ENCODE measurements at places on chromosomes 13 and 19. TPM values are rescaled to one million over a fixed set of nuclear protein-coding genes. Genes with fewer than 3 reads are reported as not detected.

DNA sequence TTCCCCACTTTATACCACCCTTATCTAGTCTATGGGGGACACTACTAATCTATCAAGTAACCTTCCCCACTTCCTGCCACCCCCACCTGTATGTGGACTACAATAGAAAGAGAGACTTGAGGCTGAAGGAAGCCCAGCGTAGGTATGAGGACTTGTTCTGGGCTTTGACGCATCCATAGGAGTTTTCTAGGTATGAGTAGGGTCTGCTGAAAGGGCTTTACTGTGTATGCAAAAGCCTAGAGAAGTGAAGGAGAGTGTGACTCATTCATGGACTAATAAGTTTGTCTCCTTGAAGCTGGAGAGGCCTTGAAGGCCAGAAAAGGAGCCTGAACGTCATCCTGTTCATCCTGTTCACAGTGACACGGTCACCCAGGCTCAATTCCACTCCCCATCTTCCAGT lies 21.8 kb downstream of the TINCR start:
- DNase-seq = no peak

Gene FBXO27
- total RNA-seq = 0.18 TPM

Gene ZNF221
- 0.63 TPM for total RNA-seq

- no peak for DNase-seq
Observed at GRCh38 chr13:93603043-93603442, 376.4 kb downstream of the GPC6 start.

GRCh38 chr13:83378908-83379307 lies 503.4 kb downstream of the SLITRK1 start:
- DNase-seq = no peak

Gene ZNF418
- total RNA-seq = 1.8 TPM

Gene APLP1
- not detected for total RNA-seq

Gene B3GNT8
- 0.24 TPM for total RNA-seq

DNA sequence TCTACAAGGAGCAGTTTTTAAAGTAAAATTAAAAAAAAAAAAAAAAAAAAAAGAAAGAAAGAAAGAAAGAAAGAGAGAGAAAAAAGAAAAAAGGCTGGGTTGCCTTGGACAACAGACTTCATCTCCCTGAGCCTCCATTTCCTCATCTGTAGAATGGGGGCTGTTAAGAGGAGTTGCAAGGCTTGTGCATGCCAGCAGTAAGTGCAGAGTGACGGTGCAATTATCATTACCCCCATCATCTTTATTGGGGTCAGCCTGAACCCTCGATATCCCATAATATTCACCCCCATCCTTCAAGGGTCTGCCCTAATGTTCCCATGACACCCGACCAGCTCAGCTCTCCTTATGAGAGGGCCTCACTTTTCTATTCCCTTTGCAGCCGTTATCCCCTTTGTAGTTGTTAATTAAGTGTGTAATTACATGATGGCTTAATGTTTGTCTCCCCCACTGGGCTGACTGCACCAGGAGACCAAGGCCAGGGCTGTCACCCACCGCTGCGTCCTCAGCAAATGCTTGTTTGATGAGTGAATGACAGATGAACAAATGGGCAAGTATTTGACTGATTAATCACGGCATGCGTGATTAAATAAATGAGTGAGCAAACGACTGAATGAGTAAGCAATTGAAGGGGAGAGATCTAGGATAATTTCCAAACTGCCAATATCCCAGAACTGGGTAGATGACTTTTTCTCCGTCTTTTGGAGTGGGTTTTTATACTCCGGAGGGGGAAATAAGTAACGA lies 10.1 kb downstream of the FOSB start:
- DNase-seq = no peak

DNA sequence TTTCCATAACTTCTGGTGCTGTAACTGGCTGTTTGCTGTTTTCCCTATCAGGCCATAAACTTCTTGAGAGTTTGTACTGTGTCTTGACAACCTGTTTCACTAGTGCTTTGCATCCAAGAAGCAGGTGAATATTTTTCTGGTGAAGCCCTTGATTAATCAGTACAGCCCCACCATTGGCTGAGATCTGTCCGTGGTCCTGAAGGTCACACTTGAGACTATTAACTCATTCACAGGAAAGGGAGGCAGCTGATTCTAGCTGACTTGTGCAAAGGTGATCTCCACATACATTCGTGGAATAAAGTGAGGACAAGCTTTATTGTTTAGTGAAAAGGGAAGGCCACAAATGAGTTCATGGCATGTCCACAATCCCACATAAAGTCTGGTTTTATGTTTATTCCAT lies 61.4 kb upstream of the ZNF835 start:
- no peak for DNase-seq

DNA sequence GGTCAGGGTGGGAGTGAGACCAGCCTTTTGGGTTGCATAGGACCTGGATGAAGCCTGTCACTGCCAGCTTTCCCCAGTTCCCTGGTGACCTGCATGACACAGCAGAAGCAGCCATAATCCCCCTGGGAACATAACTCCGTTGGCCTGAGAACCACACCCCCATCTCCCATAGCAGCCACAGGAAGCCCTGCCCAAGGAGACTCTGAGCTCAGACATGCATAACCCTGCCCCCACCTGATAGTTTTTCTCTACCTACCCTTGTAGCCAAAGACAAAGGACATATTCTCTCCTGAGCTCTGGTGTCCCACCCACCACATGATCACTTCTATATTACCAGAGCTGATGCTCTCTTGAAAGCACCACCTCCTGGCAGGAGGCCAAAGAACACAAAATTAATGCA lies 413.5 kb upstream of the HTR2A start:
- no peak for DNase-seq

DNA sequence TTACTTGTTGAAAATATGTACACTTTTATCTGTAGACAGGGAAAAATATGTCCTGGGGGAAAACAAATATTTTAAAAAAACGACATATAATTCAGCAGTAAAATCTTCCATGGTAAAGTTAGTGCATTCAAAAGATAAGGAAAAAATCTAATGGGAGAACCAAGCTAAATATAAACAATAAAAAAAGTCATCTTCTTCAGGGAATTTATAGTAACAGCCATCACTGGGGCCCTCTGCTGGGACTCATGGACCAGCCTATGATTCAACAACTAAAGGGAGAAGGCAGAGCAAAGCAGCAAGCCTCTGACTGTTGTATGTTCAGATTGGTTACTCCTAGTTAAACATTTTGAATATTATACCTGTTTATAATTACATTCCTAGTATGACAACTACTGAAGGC lies 93.0 kb downstream of the ITGBL1 start:
- no peak for DNase-seq

Gene ZNF284
- total RNA-seq = 1.5 TPM

Gene ACP4
- not detected for total RNA-seq

GRCh38 chr13:95679722-95680121 lies 2.8 kb downstream of the DNAJC3 start:
- no peak for DNase-seq

DNA sequence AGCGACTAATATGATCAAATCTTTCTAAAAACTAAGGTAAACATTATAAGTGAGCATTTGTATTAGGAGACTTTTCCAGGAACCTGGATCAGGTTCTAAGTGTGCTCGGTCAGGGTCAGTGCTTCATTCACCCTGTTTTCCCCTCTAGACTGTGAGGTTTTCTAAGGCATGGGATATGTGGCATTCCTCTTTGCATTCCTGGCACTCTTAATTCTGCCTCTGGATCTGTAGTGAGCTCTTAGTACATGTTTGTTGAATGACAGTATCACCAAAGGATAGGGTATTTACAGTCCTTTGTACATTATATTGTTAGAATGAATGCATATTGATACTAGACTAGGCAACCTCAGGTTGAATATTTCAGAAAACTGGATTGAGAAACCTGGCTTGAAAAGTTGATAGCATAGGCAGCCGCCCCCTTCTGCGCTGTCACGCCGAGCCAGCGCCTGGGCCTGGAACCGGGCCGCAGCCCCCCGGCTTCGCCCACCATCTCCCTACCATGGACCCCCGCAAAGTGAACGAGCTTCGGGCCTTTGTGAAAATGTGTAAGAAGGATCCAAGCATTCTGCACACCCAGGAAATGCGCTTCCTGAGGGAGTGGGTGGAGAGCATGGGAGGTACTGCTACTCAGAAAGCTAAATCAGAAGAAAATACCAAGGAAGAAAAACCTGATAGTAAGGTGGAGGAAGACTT lies 156.5 kb downstream of the KCNRG start:
- no peak for DNase-seq

- DNase-seq = peak; percentile 53
Observed at GRCh38 chr19:46784262-46785053, 3.9 kb downstream of the SLC1A5 start.

GRCh38 chr13:32829676-32830335 lies 186.4 kb upstream of the KL start:
- DNase-seq = no peak

GRCh38 chr13:79621449-79621848 lies 140.5 kb downstream of the NDFIP2 start:
- DNase-seq = no peak

Gene TMEM147
- total RNA-seq = 111 TPM

GRCh38 chr13:30346153-30346788 lies 38.9 kb upstream of the KATNAL1 start:
- DNase-seq = peak; percentile 48

DNA sequence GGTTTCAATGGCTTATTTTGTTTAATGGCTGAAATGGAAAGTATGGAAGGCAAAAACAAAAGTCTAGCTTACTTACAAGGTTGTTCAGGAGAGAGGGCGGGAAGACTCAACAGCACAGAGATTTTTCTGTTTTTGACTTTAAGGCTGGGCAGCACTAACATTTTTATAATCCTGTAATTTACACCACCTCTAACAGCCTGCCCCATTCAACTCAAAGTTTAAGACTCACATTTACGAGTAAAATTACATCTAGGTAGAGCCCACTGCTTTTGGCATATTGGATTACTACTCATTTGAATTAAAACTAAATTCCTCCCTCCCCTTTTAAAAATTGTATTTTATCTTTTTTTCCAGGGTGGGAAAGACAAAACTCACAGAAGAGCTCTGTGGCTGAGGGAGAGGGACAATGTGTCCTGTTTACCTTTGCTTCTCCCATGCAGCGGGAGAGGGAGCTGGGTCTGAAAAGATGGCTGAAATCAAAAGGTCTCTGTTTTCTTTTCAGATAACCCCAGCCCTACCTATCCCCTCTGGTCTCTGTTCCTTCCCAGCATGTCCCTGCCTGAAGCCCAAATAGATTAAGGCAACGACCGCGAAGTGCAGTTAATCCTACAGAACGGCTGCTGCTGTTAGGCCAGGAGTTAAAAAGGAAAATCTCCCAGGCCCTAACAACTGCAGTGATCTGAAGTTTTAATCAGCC lies 6.6 kb downstream of the EFNB2 start:
- no peak for DNase-seq

- no peak for DNase-seq
Observed at GRCh38 chr13:73168953-73169401, 110.2 kb downstream of the KLF5 start.

Data from activated T-cell treated with anti-CD3 and anti-CD28 coated beads, Interleukin-2, amount 50 U/mL, for 4 hours (primary cell).